ENCODE measurements at places on chromosomes 6 and 20. TPM values are rescaled to one million over a fixed set of nuclear protein-coding genes. Genes with fewer than 3 reads are reported as not detected.

The TENT5A gene
- total RNA-seq, result 51.0 TPM

The NFATC2 gene
- total RNA-seq, result 4.4 TPM

The PTCHD4 gene
- not detected for total RNA-seq

The TMEM200A gene
- total RNA-seq, result 3.4 TPM

The CSE1L gene
- total RNA-seq, result 18.1 TPM

The POU5F1 gene
- 27.8 TPM for total RNA-seq

The ID1 gene
- total RNA-seq, result 408 TPM

The FAM162B gene
- not detected for total RNA-seq

The APCDD1L gene
- not detected for total RNA-seq

All from Peyer's patch (tissue), 4 donors.